ENCODE measurements at places on chromosomes 13 and 19.

DNA sequence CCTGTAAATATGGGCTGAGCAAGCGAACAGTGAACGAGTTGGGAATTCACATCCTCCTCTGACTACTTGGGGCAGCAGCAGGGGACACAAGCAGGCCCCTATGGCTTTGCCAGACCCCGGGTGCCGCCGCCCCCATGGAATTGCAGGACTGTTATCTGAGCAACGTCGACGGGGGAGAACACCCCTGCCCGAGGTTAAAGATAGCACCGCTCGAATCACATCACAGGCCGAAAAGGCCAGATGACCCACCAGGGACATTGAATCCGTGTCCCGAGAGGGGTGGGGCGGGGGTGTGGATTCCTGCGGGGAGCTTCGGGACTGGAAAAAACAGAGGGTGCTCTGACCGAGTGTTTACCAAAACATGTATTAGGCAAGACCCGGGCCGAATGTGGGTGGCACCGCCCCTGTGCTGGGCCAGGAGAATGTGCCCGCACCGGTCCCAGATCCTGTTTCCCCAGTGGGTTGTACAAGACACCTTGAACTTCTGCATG is 9.1 kb downstream of the FEM1A start:
- DNase-seq = no peak

- no peak for DNase-seq
These were observed 1.8 kb downstream of the PCDH20 start for GRCh38 chr13:61413572-61414535.

- DNase-seq = no peak
These were observed 55.0 kb downstream of the LRCH1 start for GRCh38 chr13:46607768-46608564.

GRCh38 chr19:19661675-19662251 is 1.7 kb downstream of the ATP13A1 start:
- no peak for DNase-seq

GRCh38 chr13:49464085-49464484 is 20.0 kb downstream of the SETDB2 start:
- no peak for DNase-seq

- no peak for DNase-seq
These were observed 198.7 kb upstream of the SLITRK1 start for GRCh38 chr13:84080748-84081530.
